HepG2 (cell line): ENCODE measurements at places on chromosomes 12 and 14. TPM values are rescaled to one million over a fixed set of nuclear protein-coding genes. Genes with fewer than 3 reads are reported as not detected.

The INTS13 gene
- total RNA-seq = 43.7 and 62.3 TPM in 2 replicates

DNA sequence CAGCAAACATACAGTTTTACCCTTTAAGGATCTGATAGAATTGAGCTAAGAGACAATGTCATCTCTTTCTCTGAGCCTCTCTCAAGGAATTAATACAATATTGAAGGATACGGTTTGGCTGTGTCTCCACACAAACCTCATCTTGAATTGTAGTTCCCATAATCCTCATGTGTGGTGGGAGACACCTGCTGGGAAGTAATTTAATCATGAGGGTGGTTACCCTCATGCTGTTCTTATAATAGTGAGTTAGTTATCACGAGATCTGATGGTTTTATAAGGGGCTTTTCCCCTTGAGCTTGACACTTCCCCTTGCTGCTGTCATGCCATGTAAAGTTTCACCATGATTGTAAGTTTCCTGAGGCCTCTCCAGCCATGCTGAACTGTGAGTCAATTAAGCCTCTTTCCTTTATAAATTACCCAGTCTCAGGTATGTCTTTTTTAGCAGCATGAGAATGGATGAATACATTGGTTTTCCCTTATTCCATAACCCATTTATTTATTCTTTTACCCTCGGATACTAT is 47.6 kb downstream of the TMEM30B start:
- DNase-seq = no peak

- DNase-seq = peak; percentile 6
These were observed 12.1 kb downstream of the SNRPF start for GRCh38 chr12:95870897-95871296.

The ACOT6 gene
- 0.27 TPM in 1 of 2 replicates, not detected in the other for total RNA-seq

DNA sequence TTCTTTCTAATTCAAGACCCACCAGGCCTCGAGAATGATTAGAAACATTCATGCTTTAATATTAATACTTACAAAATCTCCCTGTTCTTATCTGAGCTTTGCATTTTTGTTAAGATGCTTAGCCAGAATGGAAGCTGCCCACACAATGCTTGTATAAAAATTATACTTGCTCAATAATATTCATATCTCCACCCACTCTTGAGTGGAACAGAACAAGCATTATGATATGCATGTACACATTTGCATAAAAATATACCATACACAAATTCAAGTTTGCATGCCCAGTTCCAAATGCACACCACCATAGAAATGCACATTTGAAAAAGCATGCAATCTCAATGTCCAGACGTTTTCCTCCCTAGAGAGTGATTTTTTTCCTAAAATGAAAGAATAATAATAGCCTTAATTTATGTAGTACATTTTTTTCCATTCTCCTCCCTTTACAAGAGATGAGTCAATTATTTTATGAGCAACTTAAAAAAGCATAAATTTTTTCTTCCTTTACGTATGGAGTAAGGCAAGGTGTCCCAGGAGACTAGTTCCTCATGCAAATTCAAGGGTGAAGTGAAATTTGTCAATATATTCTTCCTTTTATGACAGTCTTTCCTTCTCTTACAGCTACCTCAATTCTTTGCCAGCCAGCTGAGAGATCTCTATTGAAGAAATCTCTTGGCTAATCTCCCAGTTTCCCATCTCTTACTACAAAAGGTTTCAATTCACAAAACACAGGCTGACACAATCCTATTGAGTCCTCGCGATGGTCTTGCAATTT is 313.1 kb upstream of the GARIN6 start:
- no peak for DNase-seq

The ANKRD33 gene
- total RNA-seq = not detected in 2 replicates

The SYNDIG1L gene
- not detected in 2 replicates for total RNA-seq

GRCh38 chr12:28177461-28177860 is 12.8 kb upstream of the CCDC91 start:
- DNase-seq = no peak

The LAG3 gene
- total RNA-seq = 0.11 TPM in 1 of 2 replicates, not detected in the other

DNA sequence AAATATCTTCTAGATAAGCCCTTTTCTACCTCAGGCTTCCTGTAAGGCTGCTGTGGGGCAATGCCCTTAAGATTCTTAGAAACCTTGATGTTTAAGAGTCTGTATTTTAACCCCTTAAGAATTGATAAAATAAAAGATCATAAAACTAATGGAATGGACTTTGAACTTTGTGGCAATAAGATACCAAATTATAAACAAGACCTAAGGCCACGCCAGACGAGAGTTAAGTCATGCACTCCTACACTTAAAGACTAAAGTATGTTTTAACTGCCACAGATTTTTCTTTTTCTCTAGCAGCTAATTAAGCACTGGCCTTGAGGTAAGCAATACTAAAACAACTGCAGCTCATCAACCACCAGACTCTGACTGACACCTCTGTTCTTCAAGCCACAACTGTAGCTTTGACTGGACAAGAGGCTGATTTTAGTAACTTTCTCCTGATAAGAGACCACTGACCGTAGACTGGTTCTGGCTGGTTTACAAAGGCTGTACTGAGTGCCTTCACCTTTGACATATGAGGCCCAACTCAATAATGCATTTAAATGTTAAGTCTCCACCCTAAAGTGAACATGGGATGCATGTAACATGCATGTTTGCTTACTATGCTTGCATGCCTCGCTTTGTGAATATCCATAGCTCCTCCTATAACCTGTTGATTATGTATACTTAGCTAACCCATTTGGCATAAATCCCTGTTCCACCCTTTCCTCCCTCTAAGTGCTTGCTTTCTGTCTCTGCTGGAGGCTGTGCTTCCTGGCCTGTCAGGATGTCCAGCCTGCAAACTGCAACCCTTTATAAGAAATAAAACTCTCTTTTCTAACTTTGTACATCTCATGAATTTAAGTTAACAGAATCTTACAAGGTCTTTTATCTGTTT is 71.9 kb downstream of the KLHL28 start:
- DNase-seq = no peak

GRCh38 chr14:97458661-97459579 is 661.7 kb downstream of the VRK1 start:
- DNase-seq = no peak

DNA sequence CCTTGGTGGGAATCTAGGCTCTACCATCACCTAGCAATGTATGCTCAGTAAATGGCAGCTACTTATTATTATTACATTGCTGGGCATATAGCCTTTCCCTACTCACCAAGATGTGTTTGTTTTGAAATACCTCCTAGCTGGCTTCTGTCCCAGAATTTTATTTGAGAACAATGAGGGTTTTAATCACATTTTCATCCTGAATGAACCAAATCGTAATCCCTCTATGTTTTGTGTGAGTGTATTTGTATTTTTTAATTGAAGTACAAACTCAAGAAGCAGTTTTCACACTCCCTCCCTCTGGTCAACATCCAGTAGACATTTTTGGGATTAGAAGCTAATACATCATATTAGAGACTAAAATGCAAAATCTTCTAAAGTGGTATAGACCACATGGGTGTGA is 7.6 kb downstream of the SLC7A8 start:
- no peak for DNase-seq

DNA sequence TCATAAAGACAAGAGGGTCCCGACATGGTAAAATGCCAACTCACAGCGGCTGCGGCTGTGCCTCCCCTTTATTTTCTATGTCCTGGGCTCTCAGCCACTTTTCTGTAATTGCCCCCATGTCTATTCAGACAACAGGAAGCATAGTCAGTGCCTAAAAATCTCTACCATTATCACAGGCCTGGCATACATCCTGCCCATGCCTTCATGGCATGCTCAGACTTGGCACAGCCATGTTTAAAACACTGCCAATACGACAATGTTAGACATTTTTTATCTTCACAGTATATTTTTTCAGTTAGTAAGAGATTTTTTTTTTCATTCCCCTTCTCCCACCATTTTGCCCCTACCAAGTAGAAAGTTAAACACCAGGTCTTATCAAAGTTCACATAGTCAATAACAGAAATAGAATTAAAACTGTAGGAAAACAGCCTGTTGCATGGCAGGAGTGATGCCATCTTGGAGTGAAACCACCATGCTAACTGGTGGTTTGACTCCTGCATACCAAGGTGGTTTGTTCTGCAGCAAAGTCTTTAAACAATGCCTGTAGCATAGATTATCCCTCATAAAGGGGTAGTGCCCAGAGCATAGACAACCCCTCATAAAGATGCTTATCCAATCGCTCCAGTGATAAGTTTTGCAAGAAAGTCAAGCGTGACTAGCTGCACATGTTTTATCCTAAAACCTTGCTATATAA is 18.9 kb upstream of the CERS5 start:
- DNase-seq = no peak

DNA sequence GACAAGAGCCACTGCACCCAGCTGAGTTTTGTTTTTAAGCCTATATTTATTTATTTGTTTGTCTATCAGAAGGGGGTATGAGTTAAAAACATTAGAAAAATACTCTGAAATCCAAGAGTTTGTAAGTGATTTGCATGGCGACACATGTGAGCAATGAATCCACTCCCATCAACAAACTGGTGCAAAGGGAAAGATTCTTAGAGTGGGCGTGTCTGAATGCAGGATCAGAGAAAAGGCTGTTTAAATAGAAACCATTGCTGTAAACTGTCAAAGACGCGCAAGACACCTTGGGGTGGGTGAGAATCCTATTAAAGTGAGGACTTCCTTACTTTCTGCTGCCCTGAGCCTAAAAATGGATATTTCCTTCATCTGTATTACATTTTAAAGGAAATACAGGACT is 51.9 kb downstream of the ZFYVE26 start:
- no peak for DNase-seq

DNA sequence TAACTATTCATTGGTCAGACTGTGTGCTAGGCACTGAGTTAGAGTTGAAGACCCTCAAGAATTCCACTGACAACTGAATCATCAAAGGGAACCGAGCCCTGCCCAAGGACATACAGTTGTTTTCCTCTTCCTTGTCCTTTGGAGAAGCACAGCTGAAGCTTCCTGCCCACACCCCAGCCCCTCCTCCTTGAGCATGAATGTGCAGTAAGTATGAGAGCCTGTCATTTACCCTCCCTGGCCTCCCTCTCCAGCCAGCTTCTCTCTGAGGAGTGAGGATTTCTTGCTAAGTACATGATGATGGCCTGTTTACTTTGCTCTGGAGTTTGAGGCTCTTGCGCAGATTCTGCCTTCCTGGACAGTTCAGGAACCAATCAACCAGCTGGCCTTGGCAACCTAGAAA is 235.2 kb downstream of the CACNA1C start:
- no peak for DNase-seq

The TMEM106C gene
- total RNA-seq = 132 and 134 TPM in 2 replicates

The PTPRQ gene
- total RNA-seq = not detected in 2 replicates

- no peak for DNase-seq
These were observed 133.8 kb upstream of the ARHGAP5 start for GRCh38 chr14:31943217-31943799.

DNA sequence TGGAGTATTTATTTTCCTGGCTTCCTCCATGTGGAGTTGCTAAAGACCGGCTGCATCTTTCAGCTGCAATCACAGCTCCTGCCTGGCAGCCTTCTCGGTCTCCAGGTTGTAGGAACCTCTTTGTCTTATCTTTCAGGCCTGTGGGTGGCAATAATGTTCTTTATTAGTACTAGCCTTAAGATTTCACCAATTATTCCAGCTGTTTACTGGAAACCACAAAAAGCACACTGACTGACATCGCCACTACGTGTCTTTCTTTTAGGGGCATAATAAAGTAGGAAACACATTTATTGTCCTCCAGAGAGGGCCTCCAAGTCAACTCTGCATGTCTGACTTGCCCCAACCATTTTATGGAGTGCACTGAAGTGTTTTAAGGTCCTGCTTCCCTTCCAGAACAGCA is 1116.5 kb upstream of the TMEM132C start:
- no peak for DNase-seq

The PPM1H gene
- total RNA-seq = 38.1 and 42.0 TPM in 2 replicates

The STRN3 gene
- total RNA-seq = 123 and 135 TPM in 2 replicates

- no peak for DNase-seq
These were observed 12.3 kb upstream of the C12orf71 start for GRCh38 chr12:27094726-27095125.

DNA sequence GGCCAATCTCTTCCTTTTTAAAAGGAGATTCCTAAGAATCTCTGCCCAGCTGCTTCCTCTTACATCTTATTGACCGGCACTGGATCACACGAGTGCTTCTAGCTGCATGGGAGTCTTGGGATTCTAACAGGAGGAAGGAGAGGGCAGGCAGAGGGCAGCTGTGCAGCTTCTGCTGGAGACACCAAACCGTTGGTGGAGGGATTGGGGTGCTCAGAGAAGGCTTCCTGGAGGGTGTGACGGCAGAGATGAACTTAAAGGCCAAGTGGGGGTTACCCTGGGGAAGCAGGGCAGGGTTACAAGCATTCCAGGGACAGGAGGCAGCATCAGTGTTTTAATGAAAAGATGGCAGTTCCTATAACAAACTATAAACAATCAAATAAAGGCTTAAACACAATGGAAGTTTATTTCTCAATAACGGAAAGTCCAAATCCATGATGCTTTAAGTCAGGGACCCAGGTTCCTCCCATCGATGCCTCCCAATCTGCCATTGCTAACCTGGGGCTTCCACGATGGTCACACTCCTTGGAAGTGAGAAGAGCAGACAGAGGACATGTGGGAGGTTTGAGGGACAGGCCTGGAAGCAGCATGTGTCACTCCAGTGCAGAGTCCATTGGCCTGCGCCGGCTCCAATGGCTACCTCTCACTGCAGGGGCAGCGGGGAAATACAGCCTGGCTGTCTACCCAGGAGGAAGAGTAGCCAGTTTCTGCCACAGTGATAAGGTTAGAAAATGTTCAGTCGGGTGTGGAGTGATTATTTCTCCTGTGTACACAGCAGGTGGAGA is 53.1 kb upstream of the DDX11 start:
- DNase-seq = no peak

The CHGA gene
- total RNA-seq = not detected in 2 replicates

The JPH4 gene
- total RNA-seq = 0.14 and 0.22 TPM in 2 replicates

DNA sequence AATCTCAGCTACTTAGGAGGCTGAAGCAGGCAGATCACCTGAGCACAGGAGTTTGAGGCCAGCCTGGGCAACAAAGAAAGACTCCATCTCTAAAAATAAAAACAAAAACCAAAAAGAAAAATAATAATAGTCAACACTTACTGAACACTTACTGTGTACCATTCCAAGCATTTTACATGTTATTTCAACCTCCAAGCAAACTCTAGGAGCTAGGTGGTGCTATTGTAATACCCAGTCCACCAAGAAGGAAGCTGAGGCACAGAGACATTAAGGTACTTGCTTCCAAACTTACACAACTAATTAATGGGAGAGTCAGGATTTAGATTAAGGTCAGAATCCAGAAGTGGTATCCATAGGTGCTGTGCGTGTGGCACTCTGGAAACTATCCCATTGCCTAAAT is 13.7 kb upstream of the OR6J1 start:
- peak; percentile 59 for DNase-seq

- DNase-seq = peak; percentile 44
These were observed 3.8 kb downstream of the MARS1 start for GRCh38 chr12:57491393-57492280.

The SPIC gene
- not detected in 2 replicates for total RNA-seq

The ANAPC7 gene
- 69.1 and 73.7 TPM in 2 replicates for total RNA-seq

The MYO1A gene
- 5.3 TPM in 2 replicates for total RNA-seq

- DNase-seq = peak; percentile 78
These were observed 5.9 kb downstream of the SERPINA6 start for GRCh38 chr14:94317259-94317658.

- DNase-seq = no peak
These were observed 114.7 kb downstream of the DAAM1 start for GRCh38 chr14:59303216-59303615.
